ENCODE measurements at places on chromosomes 1 and 21.

DNA sequence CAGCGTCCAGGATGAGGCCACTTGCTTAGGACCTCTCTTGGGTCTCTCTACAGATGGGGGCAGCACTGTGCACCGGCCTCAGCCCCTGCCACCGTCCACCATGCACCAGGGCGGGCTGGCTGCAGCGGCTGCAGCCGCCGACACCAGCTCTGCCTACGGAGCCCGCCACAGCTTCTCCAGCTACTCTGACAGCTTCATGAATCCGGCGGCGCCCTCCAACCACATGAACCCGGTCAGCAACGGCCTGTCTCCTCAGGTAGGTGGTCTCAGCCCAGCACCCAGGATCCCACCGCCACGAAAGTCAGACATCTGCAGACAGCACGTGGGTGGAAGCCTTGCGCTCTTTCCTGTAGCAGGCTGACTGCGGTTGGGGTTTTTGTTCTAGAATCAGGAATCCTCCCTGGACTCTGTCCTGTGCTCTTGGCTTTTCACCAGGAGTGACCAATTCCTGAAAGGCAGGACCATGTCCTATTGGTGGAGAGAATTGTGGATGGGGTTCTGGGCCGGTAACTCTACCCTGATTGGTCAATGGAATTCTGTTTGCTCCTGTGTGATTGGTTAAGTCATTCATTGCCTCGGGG lies 72.5 kb downstream of the PAX7 start:
- no peak for DNase-seq

DNA sequence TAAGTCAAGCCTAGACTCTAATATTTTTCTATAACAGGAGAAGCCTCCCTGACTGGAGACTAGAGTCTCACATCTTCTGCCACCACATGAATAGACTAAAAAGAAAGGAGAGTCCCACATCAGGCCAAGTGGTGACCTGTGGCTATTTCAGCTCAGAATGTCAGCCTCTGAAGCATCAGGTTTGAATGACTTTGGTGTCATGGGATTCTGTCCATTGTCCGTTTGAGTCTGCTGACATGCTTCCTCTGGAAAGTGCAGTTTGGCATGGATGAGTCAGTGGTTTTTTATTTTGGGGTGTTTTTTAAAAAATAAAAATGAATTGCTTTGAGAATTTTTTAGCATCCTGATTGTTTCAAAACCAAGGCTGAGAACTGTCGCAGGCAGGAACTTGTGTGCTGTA lies 19.5 kb downstream of the DYRK3 start:
- DNase-seq = no peak

GRCh38 chr1:221937155-221937953 lies 195.5 kb upstream of the DUSP10 start:
- DNase-seq = no peak

DNA sequence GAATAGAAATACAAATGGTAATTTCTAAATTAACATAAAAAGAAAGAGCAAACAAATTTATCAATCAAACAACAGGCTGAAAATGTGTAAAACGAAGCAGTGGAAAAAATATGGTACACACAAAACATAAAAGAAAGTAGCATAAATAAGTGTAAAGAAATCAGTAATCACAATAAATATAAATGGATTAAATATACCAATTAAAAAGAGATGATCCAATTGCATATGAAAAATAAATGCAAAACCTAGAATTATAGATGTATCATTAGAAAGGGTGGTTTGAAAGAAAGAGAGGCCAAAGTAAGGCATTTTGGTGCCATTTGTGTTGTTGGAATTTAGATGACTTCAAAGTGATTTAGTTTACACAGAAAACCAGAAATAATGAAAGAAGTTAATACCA lies 202.2 kb downstream of the PTBP2 start:
- DNase-seq = no peak

DNA sequence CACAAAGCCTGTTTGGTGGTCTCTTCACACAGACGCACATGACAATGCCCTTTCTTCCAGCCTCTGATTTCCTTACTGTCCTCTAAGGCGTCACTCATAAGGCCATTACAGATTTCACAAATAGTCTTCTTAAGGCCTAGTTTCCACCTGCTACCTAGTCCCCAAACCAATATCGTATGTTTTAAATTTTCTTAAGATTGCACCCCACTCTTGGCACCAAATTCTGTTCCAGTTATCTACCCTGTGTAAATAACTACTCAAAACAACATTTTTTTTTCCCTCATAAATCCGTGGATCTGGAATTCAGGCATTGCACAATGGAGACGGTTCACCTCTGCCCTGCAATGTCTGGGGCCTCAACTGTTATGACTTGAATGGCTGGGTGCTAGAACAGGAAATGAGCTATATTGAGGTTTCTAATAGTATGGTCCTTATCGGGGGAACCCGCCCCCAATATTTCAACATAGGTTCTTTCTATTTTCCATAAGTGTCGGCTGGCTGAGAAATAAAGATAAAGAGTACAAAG lies 36.9 kb upstream of the SERTAD4 start:
- no peak for DNase-seq

- DNase-seq = no peak
Measured at GRCh38 chr1:14889825-14890440, 263.6 kb upstream of the TMEM51 start.

- DNase-seq = no peak
Measured at GRCh38 chr21:29018540-29018939, 609 bp downstream of the RWDD2B start.

GRCh38 chr1:69523032-69523431 lies 44.7 kb upstream of the LRRC7 start:
- DNase-seq = no peak

DNA sequence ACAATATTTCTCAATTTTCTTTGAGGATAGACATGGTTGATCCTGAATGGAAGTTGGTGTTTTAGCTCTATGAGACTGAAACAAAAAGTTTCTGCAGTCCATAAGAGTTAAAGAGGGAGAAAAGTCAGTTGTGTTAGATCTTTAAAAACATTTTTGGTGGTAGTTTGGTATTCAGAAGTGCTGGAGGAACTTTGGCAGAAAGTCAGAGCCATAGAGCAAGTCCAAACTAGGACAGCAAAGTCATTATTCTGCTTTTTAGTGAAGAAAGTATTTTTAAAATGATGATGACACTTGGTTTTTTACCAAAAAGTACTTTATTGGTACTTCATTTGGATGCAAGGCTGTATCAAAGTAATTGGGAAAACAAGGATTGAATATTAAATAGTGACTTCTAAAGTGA lies 41.8 kb downstream of the FNBP1L start:
- DNase-seq = no peak

GRCh38 chr1:20885121-20885520 lies 98.0 kb upstream of the HP1BP3 start:
- no peak for DNase-seq

DNA sequence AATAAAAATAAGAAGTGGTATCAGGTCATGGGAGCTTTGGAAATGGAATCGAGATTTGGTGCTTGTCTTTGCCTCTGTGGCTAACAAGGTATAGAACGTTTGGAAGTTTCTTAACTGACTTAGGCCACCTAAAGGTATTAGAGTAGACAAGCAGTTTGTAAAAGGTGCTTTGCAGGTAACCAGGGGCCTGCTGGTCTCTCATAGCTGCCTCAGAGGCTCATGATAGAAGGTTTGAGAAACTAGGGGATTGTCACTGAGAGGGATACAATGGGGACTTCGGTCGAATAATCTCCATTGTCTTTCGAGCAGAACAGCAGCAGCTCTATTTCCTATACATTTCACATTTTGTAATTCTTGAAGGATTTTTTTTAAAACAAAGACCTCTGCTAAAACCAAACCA lies 37.6 kb downstream of the C21orf91 start:
- no peak for DNase-seq

GRCh38 chr1:245654460-245655050 lies 499.8 kb downstream of the KIF26B start:
- DNase-seq = no peak

GRCh38 chr21:35578347-35578782 lies 482.0 kb downstream of the SETD4 start:
- no peak for DNase-seq

DNA sequence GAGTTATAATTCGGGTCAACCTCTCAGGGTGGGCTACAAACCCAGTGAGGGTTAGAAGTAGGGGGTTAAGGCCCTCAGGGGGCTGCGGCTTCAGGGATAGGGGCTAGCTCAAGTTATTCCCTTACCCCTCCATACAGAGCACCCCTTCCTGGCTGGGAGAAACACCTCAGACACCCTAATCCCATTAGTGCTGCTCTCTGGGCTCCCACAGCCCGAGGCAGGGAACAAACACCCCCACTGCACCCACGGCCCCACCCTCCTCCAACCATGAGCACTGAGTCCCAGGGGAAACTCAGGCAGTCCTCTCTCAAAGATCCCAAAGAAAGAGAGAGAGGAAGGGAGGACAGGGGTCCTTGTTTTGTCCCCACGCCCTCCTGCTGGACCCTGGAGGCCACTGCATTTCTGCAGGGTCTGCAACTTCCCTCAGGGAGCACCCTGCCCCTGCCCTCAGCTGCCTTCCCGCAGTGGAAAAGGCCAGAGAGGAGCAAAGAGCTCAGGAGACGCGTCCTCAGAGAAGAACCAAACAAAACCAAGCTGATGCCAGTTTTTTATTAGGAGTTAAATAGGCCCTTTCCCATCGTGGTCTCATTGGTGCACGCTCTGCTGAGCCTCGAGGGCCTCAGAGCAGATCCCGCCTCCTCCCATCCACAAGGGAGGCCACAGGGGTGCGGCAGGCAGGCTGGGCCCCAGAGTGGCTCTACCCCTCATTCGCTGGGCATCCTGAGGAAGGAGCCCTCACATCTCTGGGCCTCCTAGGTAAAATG lies 1.4 kb upstream of the S100A4 start:
- no peak for DNase-seq

All from NCI-H1694 treated with DMSO at 0.1 percent for 48 hours (cell line).